ENCODE measurements at places on chromosomes 12 and 14.

DNA sequence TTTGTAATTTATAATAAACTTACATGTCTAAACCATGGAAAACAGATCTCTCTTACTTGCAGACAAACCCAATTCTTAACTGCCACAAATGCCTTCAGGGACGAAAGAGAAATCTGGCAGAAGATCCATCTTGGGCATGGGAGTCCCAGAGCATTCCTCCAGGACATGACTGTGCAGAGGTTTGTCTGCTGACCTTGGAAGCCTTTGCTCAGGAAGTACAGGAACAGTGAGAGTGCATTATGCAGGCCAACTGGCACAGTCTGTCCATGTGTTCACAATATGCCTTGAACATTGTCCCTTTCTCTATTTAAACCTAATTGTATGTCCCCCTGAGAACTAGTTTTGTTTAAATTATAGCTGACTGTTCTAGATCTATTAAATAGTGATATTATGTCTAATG is 467.1 kb downstream of the ATP23 start:
- DNase-seq, result no peak

GRCh38 chr14:23613242-23614070 is 22.7 kb upstream of the DHRS2 start:
- DNase-seq, result no peak

GRCh38 chr14:71693381-71693780 is 238.8 kb upstream of the RGS6 start:
- DNase-seq, result no peak

GRCh38 chr14:87449016-87449415 is 544.0 kb downstream of the GALC start:
- no peak for DNase-seq

GRCh38 chr14:105414456-105415371 is 4.9 kb upstream of the MTA1 start:
- DNase-seq, result peak; percentile 77

GRCh38 chr14:42224053-42224888 is 617.6 kb downstream of the LRFN5 start:
- peak; percentile 2 for DNase-seq

- DNase-seq, result peak; percentile 30
Measured at GRCh38 chr14:65940056-65940735, 527.7 kb downstream of the FUT8 start.

DNA sequence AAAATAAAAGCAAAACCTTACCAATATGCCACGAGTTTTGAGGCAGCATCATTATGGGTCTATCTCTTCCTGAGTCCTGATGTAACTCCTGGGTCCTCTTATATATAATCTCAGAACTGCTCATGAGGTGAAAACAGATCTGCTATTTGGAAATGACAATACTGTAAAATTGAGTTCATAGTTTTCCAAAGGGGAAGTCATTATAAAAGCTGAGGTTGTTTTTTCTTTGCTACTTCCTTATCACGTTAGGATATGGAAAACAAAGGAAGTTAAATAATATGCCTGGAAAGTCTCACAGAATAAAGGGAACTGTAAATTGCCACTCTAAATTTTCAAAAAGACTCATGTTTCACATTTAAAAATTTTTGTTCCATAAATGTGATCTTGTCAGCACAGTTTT is at the start of gene CD163L1:
CD163L1 (minus strand) TSS at position 78 of the 400 bp plus-strand sequence; CDS start at position 52, 26 bp downstream.
- no peak for DNase-seq

DNA sequence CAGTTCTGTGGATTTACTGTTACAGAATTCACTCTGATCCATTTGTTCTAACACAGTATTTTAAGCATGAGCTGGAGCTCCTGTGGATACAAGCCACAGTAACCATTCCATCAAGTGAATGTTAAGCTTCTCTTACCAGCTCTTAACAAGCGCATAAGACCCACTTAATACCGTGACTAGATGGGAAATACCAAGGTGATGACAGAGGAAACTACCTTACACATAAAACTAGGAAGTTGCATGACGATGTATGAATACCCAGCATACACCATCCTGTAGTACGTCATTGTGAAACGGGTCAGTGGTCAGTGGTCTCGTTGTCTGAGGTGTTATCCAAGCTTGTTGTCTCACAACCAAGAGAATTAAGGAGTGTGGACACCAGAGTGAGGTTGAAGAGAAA is 2.0 kb upstream of the GALC start:
- peak; percentile 38 for DNase-seq

- no peak for DNase-seq
Measured at GRCh38 chr14:103892247-103892646, 36.0 kb upstream of the TDRD9 start.

GRCh38 chr12:39722504-39722903 is 102.9 kb upstream of the ABCD2 start:
- no peak for DNase-seq

- no peak for DNase-seq
Measured at GRCh38 chr14:92277031-92277430, 45.9 kb upstream of the SLC24A4 start.

DNA sequence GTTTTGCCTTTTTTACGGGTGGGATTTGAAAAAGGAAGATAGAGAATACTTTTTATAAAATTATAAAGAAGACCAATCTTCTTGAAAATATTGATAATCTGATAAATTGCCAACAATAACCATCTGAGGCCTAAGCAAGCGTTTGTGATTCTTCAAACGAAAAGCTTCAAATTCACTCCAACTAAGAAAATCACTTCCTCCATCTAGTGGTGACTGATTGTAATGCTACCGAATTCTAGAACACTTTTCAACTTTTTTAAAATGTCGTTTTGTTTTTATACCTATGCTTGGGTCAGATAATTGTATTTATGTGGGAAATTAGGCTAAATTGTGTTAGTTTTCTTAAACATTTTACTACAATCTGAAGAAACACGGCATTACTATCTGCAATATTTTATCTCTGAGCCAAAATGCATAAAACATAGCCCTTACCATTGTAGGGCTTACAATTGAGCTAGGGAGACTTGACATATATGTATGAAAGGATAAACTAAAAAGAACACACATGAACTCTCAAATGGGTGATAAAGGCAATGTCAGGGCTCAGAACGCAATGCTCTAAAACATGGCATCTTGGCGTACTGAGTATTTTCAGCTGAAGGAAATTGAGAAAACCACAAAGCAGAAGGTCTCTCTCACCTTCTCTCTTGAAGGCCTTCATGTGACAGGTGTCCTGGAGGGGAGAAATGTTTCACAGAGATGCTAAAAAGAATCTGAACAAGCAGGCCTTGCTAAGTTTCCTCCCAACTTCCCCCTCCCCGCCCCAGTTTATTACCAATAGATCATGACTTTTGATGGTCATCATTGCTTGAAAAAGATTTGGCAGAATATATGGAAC is 36.8 kb upstream of the G2E3 start:
- no peak for DNase-seq

GRCh38 chr14:76298896-76299295 is 77.0 kb upstream of the ESRRB start:
- no peak for DNase-seq

DNA sequence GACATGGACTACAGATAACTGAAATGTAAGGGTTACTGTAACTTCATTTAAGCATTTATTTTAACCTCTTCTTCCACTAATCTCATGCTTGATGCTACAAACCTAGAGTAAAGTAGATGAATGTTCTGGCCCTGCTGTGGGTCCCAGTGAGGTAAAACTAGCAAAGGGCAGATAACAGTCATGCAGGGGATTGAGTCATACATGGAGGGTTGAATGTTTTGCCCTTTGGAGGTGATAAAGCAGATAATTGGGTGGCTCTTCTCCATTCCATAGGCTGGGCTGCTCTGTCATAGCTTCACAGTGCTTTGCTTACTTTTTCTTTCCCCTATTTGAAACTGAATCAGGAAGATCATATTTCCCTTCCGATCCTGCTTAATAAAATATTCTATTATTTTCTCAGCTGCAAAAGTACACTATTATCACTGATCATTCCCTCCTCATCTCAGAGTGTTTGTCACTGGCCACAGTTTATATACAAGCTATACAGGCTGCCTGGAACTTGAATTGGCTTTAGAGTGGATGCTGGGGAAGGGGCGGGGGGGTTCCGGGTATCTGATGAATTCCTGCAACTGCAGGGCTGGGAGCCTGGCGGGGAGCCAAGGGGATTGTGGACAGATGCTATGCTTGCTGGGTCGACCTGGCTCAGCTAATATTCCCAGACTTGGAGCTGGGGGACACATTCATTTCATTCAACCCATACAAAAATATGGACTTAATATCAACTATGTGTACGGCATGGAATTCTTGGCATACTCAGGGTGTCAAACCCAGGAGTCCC is 235.1 kb downstream of the NRXN3 start:
- no peak for DNase-seq

DNA sequence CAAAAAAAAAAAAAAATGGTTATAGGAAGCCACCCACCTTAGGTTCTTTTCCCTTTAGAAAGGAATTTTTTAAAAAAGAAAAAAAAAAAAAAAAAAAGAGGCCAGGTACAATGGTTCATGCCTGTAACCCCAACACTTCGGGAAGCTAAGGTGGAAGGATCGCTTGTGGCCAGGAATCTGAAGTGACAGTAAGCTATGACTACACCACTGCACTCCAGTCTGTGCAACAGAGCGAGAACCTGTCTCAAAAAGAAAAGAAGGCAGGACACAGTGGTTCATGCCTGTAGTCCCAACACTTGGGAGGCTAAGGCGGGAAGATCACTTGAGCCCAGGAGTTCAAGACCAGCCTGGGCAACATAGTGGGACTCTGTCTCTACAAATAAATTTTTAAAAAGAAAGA is 36.0 kb downstream of the SPTLC2 start:
- DNase-seq, result no peak

DNA sequence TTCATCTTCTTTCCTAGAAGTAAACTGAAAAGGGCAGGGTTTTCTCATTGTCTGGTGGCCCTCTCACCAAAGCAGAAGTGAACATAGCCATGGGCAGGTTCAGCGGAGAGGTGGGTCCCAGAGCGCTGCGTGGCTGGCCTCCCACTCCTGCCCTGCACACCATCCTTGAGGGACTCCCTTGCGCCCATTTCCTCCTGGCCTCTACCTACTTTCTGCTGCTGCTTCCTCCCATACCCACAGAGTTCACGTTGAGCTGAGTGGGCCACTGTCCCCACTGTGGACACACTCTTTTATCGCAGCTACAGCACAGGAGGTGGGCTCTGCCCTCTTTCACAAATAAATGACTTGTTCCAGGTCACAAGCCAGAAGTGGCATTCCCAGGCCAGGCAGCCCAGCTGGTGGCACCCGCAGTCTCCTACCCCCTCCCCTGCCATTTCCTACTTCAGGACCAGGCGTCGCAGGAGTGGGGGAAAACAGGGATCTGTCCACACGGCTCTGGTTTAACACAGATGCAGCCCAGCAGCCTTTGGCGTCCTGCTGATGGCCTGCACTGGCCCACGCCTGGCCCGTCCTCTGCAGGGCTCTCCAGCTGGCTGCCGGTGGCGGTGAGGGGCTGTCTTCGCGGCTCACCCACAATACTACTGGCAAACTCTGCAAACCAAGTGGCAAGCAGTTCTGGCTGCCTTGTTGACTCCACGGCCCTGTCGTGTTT is 4.9 kb downstream of the SIVA1 start:
- DNase-seq, result no peak

DNA sequence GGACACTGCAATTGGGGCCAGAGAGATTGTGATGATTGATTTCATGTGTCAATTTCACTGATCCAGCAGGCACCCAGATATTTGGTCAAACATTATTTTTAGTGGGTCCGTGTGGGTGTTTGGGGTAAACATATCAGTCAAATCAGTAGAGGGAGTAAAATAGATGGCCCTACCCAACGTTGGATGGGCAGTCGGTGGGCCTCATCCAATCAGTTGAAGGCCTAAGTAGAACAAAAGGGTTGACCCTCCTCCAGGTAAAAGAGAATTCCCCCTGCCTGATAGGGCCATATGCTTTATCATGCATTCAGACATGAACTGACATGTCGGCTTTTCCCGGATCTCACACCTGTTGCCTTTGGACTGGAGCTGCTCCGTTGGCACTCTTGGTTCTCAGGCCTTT is 195.1 kb upstream of the CAND1 start:
- DNase-seq, result no peak

GRCh38 chr12:123118497-123118896 is 32.4 kb downstream of the PITPNM2 start:
- no peak for DNase-seq

DNA sequence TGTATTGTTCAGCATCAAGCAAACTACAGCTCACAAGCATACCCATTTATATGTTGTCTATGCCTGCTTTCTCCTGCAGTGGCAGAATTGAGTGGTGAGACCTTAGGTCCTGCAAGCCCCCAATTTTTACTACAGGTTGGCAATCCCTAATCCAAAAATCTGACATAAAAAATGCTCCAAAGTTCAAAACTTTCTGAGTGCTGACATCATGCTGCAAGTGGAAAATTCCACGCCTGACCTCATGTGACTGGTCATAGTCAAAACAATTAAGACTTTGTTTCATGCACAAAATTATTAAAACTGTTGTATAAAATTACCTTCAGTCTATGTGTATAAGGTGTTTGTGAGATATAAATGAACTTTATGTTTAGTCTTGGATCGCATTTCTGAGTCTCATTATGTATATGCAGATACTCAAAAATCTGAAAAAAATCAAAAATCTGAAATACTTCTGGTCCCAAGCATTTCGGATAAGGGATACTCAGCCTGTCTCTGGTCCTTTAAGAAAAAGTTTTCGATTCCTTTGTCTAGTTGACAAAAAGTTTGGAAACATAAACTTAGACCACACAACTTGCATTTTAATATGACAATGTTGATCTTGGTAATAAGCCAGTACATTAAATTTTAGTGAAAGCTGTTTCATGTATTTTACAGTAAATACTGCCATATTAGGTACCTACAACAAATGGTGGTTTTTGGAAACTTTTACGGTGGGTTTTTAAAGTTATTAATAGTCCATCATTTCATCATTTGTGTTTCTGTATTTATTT is 81.5 kb downstream of the AEBP2 start:
- no peak for DNase-seq

GRCh38 chr14:99745307-99745951 is 47.8 kb upstream of the EML1 start:
- no peak for DNase-seq

- no peak for DNase-seq
Measured at GRCh38 chr12:63304887-63305316, 153.9 kb upstream of the AVPR1A start.

DNA sequence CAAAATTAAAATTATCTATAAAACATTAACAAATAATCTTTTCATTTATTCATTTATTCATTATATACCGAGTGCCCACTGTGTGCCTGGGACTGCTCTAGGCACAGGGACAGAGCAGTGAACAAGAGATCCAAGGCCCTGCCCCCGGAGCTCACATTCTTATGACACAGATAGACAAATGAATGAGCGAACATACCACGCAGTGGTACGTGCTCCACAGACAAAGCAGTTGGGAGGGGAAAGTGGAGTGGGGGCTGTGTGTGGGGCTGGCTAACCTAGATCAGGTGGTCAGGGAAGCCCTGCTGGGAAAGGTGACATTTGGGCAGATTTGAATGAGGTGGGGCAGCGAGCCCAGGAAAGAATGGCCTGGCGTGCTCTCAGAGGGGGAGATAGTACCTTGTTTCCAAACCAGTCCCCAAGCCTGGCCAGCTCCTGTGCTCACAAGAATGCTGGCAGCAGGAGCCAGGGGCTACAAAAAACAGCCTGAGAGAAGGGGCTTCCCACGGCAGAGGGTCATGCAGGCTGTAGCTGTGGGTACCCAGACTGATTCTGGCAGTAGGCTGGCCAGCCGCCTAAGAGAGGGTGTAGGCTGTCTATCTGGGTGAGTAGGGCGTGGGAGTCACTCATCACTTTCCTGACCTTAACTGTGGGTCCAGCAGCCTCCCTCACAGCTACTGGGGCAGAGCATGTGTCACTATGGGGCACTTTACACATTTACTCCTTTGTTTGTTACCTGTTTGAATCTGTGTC is 57.8 kb upstream of the ACTN1 start:
- no peak for DNase-seq
